Fibroblast of pulmonary artery (primary cell): ENCODE measurements at places on chromosomes 2 and 18.

DNA sequence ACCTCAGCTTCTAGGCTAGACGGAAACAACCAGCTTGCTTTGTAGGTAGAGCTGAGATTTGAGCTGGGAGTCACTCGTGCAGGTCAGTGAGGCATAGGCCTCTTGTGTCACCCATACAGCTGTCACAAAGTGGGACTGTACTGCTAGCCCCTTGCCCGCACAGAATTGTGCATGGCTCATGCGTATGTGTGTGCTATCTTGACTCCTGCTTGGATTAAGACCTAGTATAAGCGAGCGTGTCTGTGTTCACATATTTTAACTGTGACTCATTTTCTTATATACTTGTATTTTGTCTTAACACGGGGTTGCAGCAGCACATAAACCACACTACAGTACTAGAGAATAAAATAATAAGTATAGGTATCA, 20.1 kb downstream of the CEP68 start:
- DNase-seq: peak; percentile 62

- peak; percentile 29 for DNase-seq
These were observed 53.9 kb downstream of the SH3BP4 start for GRCh38 chr2:235005603-235006259.

- DNase-seq: no peak
These were observed 52.7 kb upstream of the PELI1 start for GRCh38 chr2:64196963-64197362.

- no peak for DNase-seq
These were observed 166.8 kb upstream of the POU3F3 start for GRCh38 chr2:104687147-104687546.

GRCh38 chr18:12774982-12775381, 72.1 kb downstream of the PSMG2 start:
- no peak for DNase-seq

DNA sequence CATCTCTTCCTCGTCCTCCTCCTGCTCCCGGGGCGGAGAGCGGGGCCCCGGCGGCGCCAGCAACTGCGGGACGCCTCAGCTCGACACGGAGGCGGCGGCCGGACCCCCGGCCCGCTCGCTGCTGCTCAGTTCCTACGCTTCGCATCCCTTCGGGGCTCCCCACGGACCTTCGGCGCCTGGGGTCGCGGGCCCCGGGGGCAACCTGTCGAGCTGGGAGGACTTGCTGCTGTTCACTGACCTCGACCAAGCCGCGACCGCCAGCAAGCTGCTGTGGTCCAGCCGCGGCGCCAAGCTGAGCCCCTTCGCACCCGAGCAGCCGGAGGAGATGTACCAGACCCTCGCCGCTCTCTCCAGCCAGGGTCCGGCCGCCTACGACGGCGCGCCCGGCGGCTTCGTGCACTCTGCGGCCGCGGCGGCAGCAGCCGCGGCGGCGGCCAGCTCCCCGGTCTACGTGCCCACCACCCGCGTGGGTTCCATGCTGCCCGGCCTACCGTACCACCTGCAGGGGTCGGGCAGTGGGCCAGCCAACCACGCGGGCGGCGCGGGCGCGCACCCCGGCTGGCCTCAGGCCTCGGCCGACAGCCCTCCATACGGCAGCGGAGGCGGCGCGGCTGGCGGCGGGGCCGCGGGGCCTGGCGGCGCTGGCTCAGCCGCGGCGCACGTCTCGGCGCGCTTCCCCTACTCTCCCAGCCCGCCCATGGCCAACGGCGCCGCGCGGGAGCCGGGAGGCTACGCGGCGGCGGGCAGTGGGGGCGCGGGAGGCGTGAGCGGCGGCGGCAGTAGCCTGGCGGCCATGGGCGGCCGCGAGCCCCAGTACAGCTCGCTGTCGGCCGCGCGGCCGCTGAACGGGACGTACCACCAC, 2.1 kb downstream of the GATA6 start:
- DNase-seq: peak; percentile 23
